AG04450 (cell line): ENCODE measurements at places on chromosomes 2 and 18.

DNA sequence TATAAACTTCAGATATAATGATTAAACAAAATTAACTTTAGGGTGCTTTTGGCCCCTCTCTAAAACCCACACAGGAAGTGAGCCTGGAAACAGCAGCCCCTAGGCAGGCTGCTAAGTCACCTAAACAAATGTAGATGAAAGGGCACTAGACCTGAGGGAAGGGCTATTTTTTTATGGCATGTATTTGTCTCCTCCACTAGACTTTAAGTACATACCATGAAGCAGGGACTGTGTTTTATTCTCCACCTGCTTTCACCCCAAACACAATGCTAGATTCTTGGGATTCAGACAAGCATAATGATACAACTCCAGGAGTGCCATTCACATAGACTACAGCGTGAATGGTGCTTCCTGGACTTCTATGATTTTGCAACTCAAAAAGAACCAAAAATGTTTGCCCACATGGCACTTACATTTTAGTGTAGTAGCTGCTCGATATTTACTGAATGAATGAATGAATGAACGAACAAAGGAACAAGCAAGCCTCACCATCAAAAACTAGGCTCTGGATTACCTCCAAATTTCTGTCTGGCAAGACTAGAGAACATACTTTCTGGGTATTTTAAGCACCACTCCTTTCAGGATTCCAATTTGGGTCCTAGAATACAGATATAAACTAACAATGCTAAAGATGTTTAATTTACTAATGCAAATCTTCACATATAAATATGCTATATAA lies 10.1 kb downstream of the ATAD2B start:
- DNase-seq, result no peak

DNA sequence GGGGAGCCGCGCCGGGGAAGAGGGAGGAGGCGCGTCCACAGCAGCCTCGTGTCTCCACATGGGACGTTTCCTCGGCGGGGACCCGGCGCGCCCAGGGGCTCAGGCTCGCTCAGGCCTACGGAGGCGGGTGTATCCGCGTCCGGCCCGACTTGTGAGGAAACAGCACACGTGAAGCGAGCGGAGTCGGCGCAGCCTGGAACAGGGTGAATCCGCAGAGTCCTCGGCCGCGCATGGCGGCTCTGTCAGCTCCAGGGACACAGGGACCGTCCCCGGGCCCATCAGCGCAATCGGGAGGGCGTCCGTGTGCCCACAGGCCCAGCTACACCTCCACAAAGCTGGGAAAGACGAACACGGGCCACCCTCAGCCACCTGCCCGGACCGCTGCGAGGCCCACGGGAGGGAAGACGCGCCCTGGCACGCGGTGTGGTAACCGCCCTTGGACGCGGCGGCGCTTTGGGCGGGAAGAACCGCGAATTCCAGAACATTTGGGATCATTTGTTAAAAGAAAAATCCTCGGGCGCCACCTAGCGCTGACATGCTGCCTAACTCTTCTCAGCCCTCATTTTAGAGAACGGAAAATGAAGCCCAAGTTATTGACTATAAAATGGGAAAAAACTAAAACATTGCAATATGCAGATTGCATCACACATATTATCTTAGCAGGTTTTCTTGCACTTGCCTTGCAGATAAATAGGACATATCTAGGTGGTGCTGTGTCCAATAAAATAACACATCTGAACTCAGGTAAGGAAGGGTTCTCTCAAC lies 40.4 kb downstream of the TMEM18 start:
- DNase-seq, result peak; percentile 8

DNA sequence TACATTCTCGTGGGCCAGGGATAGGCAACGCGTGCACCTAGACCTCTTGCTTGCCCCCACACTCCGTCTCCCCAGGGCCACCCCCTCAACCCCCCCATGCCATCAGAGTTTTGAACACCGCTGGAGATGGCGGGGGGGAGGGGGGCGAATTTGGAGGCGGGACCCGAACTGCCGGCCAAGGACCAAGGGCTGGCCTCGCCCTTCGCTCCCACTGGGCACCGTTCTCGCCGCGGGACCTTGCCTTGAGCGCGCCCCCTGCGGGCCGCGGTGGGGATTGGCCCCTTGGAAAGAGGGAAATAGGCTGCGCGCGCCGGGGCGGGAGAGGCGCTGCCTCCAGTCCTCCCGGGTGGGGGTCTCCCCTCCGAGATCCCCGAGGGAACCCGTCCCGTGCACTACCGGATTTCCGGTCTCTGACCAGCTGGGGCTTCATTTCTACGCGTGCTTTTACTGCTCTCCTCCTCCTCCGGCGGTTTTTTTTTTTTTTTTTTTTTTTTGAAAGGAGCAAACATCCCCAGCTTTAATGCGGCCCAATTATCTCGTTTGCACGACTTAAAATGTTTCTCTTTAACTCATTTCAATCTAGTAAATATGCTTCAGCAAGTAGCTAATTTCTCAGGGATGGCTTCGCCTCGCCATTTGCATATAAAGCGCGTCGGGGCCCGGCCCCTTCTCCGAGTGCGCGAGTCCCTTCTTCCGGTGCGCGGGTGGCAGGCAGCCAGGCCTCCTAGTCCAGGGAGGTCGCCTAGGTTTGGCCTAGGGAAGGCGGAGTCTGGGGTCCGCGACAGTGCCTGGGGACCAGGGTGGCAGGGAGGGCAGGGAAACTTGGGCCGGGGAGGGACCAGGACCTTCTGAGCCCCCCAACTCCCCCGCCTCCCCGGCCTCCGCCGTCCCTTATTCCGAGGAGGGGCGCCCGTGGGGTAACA lies 10.0 kb upstream of the GBX2 start:
- no peak for DNase-seq

GRCh38 chr2:239930378-239930777 lies 94.8 kb downstream of the NDUFA10 start:
- DNase-seq, result no peak

DNA sequence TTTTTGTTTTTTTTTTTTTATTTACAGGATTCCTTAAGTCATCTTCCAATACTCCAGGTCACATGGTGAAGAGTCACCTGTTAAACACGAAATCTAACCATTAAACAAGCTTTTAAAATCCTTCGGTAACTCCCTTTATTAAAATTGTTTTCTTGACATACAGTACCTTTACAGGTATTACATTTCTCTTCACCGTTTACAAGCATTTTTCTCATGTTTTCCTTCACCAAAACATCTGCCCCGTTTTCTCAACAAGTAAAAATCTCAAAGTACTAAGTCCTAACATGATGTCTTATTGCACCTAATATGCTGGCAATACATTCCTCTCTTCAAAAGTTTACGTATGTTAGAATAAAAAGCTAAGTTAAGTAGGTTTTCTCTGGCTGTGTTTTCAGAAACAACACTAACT lies 1.1 kb downstream of the PUM2 start:
- no peak for DNase-seq

DNA sequence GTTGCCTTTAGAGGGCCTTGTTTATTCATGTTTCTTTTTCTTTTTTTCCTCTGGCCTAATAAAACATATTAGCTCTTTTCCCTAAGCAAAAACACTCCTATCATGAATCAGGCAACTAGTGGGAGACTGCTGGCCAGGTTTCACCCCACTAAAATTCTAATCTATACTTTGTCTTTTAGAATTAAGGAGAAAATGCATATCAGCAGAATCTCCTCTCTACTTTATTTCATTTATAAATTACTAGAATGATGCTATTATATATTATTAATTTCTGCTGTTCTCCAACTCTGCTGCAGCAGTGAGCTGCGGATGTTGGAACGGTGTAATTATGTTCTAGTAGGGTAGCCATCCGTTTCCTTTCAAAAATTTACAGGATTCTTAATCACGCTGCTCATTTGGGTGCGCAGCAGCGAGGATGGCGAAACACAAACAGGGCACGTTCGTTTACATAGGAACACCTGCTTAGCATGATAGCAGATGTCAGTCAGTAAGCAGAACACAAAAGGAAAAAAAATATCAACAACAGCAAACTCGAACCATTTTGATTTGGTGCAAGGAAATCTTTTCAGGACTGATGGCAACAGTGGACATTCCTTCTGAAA lies 30.5 kb downstream of the ZEB2 start:
- no peak for DNase-seq
